ENCODE measurements at places on chromosomes 7 and 10.

DNA sequence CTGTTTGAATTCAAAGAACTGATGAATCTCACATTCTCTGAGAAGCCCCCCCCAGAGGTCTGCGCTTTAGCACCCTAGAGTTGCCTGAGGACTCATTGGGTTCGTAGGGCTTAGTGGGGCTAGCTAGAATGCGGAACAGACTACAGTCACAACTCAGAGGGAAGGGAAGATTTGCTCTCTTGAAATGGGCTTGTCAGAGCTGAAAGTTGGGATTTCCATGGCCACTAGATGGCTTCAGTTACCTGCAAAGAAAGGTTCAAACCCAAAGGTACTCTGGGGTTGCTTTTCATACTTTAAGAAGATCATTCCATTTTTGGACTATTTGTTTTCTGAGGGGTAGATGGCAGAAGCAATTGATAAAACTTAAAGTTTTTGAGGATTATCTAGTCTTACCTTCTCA is 205.0 kb downstream of the BBS9 start:
- no peak overlapping the region for H3K27ac ChIP-seq
- no peaks in the 10 kb centered on the region for H3K4me1 ChIP-seq
- no peaks in the 10 kb centered on the region for H3K27me3 ChIP-seq
- H3K36me3 ChIP-seq, result no peaks in the 10 kb centered on the region

GRCh38 chr7:35029311-35029710 is 8.0 kb downstream of the DPY19L1 start:
- H3K36me3 ChIP-seq, result no peaks in the 10 kb centered on the region
- no peak overlapping the region for H3K27ac ChIP-seq
- no peak for DNase-seq
- H3K27me3 ChIP-seq, result no peaks in the 10 kb centered on the region
- H3K4me1 ChIP-seq, result peaks cover 9% of the 10 kb centered on the region

- DNase-seq, result no peak
- H3K36me3 ChIP-seq, result no peaks in the 10 kb centered on the region
- H3K4me3 ChIP-seq, result no peak overlapping the region
- H3K27me3 ChIP-seq, result no peaks in the 10 kb centered on the region
- no peak overlapping the region for H3K27ac ChIP-seq
Measured at GRCh38 chr10:81472927-81473470, 402.0 kb upstream of the NRG3 start.

DNA sequence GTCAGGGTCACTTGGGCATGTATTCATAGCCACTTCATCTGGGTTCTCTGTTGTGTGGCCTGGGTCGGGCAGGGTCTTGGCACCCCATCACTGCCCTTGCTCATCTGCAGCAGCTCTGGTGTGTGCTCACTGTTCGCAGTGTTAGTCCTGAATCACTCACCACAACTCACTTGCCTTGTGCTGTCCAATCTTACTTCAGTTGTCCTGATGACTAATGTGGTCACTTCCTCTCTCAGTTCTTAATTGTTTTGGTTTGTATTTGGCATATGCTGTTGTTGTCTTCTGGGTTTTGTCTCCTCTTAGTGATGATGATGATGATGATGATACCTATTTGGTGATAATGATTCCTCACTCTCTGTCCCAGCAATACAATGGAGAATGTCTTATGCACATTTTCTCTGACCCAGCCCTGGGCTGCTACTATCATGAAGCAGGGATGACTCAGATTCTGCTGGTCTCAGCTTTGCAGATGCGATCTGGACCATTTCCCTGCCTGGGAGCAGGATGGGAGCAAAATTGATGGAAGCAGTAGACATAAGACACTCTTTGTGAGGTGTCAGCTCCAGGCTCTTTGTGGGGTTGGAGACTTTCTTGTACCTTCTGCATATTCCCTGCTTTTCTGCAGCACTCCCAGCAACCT is 17.0 kb downstream of the ADRA2A start:
- no peaks in the 10 kb centered on the region for H3K36me3 ChIP-seq
- no peak overlapping the region for H3K4me3 ChIP-seq

GRCh38 chr7:156640949-156641485 is 443 bp downstream of the RNF32 start:
- peak; percentile 80 for DNase-seq
- peaks cover 45% of the 10 kb centered on the region for H3K4me1 ChIP-seq
- H3K27me3 ChIP-seq, result peaks cover 5% of the 10 kb centered on the region

GRCh38 chr7:55099066-55099820 is 80.4 kb downstream of the EGFR start:
- H3K27ac ChIP-seq, result no peak overlapping the region
- no peaks in the 10 kb centered on the region for H3K36me3 ChIP-seq
- peaks cover 22% of the 10 kb centered on the region for H3K27me3 ChIP-seq
- H3K4me1 ChIP-seq, result no peaks in the 10 kb centered on the region
- no peak for DNase-seq

DNA sequence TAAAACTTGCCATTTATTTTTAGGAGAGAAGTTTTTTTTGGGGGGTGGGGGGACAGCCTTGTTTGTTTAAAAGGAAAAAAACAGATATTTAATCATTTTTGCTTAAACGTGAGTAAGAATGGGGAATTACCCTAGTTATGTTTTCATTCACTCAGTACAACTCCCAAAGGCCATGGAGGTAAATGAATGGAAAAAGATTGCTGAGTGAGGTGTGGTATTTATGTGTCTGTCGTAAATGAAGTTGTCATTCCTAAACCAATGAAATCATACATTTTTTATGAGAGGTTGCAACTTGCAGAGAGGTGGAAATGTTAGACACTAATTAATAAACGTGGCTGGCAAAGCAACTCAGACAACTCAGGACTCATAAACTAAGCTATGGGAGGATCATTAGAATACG is 218.1 kb downstream of the CELF2 start:
- DNase-seq, result no peak
- H3K4me1 ChIP-seq, result peaks cover 92% of the 10 kb centered on the region
- peak overlapping the region; percentile 22 for H3K4me3 ChIP-seq
- H3K27ac ChIP-seq, result peak overlapping the region; percentile 71
- H3K36me3 ChIP-seq, result peaks cover 83% of the 10 kb centered on the region

GRCh38 chr10:80459047-80459865 is 5.1 kb downstream of the TSPAN14 start:
- H3K36me3 ChIP-seq, result peaks cover 77% of the 10 kb centered on the region
- H3K27ac ChIP-seq, result peak overlapping the region; percentile 97
- H3K4me3 ChIP-seq, result peak overlapping the region; percentile 94
- peaks cover 85% of the 10 kb centered on the region for H3K4me1 ChIP-seq

DNA sequence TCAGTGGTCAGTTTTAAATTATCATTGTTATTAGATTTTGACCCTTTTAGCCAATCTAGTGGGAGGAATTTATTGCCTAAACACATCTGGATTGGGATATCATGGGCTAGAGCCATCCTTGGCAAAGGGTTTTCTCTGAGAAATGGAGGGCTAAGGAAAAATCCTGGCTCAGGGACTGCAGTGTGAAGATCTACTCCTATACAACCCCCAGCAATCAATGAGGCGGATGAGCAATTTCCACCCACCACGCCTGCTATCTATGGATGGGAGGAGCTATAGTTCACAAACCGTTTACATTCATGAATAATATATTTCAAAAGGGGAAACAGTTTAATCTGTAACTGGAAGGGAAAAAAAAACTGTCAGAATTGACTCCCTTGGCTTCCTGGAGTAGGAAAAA is 2.7 kb downstream of the CAV1 start:
- H3K4me1 ChIP-seq, result peaks cover 25% of the 10 kb centered on the region
- no peaks in the 10 kb centered on the region for H3K36me3 ChIP-seq
- no peak for DNase-seq
- peaks cover 72% of the 10 kb centered on the region for H3K27me3 ChIP-seq
- H3K4me3 ChIP-seq, result no peak overlapping the region

DNA sequence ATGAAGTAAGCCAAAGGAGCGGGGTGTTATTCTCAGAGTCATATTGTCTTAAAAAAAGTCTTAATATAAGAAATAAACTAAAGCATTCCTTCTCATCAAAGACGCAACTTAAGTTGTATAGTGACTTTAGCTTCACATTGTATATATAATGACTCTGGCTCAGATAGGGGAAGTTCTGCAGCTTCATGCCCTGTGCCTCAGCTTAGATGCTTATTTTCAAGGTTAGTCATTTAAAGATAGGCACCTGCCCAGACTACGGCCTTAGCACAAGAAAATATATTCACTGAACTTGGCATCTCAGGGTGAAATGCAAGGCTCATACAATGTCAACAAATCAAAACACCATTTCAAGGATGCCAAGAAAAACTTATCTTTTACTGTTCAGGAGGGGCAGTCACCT is 52.8 kb upstream of the DNAJB12 start:
- H3K4me1 ChIP-seq, result no peaks in the 10 kb centered on the region
- no peak overlapping the region for H3K27ac ChIP-seq
- peaks cover 1% of the 10 kb centered on the region for H3K36me3 ChIP-seq
- H3K4me3 ChIP-seq, result no peak overlapping the region
- no peaks in the 10 kb centered on the region for H3K27me3 ChIP-seq

- no peak overlapping the region for H3K4me3 ChIP-seq
- DNase-seq, result no peak
- H3K27me3 ChIP-seq, result no peaks in the 10 kb centered on the region
- H3K36me3 ChIP-seq, result no peaks in the 10 kb centered on the region
Measured at GRCh38 chr10:66981361-66982052, 55.7 kb downstream of the LRRTM3 start.

- H3K36me3 ChIP-seq, result peaks cover 73% of the 10 kb centered on the region
- H3K27ac ChIP-seq, result no peak overlapping the region
- no peaks in the 10 kb centered on the region for H3K4me1 ChIP-seq
- H3K27me3 ChIP-seq, result no peaks in the 10 kb centered on the region
- DNase-seq, result no peak
Measured at GRCh38 chr10:836782-837181, 94.7 kb downstream of the LARP4B start.

GRCh38 chr7:35039343-35039742 is 2.1 kb upstream of the DPY19L1 start:
- peaks cover 8% of the 10 kb centered on the region for H3K27me3 ChIP-seq
- H3K4me1 ChIP-seq, result peaks cover 28% of the 10 kb centered on the region
- no peak overlapping the region for H3K27ac ChIP-seq
- no peak overlapping the region for H3K4me3 ChIP-seq

DNA sequence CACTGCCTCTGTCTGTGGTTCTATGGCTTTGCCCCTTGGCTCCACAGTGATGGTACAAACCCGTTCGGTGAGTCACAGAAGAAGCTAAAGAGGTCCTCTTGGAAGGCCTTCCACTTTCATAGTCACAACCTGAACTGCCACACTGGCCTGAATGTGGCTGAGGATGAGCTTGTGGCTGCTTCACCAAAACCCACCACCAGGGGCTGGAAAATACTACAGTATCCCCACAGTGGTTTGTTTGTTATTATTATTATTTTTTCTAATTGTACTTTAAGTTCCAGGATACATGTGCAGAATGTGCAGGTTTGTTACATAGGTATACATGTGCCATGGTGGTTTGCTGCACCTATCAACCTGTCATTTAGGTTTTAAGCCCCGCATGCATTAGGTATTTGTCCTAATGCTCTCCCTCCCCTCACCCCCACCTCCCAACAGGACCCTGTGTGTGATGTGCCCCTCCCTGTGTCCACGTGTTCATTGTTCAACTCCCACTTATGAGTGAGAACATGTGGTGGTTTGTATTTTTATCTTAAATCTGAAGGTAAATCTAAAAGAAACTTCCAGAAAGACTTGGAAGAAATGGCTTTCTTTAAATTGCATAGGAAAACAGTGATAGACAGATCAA is 160.8 kb upstream of the NPSR1 start:
- H3K36me3 ChIP-seq, result no peaks in the 10 kb centered on the region
- no peak overlapping the region for H3K27ac ChIP-seq
- no peak for DNase-seq
- H3K27me3 ChIP-seq, result no peaks in the 10 kb centered on the region
- H3K4me3 ChIP-seq, result no peak overlapping the region

- no peaks in the 10 kb centered on the region for H3K27me3 ChIP-seq
- peaks cover 35% of the 10 kb centered on the region for H3K36me3 ChIP-seq
- H3K4me3 ChIP-seq, result no peak overlapping the region
- H3K27ac ChIP-seq, result peak overlapping the region; percentile 71
- peaks cover 46% of the 10 kb centered on the region for H3K4me1 ChIP-seq
Measured at GRCh38 chr7:32502728-32503127, 7.4 kb downstream of the AVL9 start.

- peaks cover 4% of the 10 kb centered on the region for H3K36me3 ChIP-seq
- DNase-seq, result no peak
- H3K4me1 ChIP-seq, result peaks cover 19% of the 10 kb centered on the region
- no peak overlapping the region for H3K4me3 ChIP-seq
- H3K27me3 ChIP-seq, result no peaks in the 10 kb centered on the region
Measured at GRCh38 chr7:37420946-37421695, 27.5 kb downstream of the ELMO1 start.

- H3K4me3 ChIP-seq, result no peak overlapping the region
- no peaks in the 10 kb centered on the region for H3K36me3 ChIP-seq
Measured at GRCh38 chr7:116763647-116764046, 91.7 kb downstream of the MET start.

GRCh38 chr7:117459735-117460134 is 20.1 kb upstream of the CFTR start:
- H3K36me3 ChIP-seq, result no peaks in the 10 kb centered on the region
- no peak overlapping the region for H3K4me3 ChIP-seq
- no peaks in the 10 kb centered on the region for H3K4me1 ChIP-seq
- no peak for DNase-seq
- no peaks in the 10 kb centered on the region for H3K27me3 ChIP-seq
- no peak overlapping the region for H3K27ac ChIP-seq

DNA sequence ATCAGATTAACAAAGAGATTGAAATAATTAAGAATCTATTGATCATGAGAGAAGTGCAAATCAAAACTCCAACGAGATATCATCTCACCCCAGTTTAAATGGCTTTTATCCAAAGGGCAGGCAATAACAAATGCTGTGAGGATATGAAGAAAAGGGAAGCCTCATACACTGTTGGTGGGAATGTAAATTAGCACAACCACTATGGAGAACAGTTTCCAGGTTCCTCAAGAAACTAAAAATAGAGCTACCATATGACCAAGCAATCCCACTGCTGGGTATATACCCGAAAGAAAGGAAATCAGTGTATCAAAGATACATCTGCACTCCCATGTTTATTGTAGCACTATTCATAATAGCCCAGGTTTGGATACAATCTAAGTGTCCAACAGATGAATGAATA is 13.8 kb downstream of the FGL2 start:
- no peak overlapping the region for H3K27ac ChIP-seq
- H3K4me3 ChIP-seq, result no peak overlapping the region
- H3K27me3 ChIP-seq, result no peaks in the 10 kb centered on the region
- H3K36me3 ChIP-seq, result peaks cover 8% of the 10 kb centered on the region
- H3K4me1 ChIP-seq, result peaks cover 1% of the 10 kb centered on the region

GRCh38 chr7:33129806-33130153 is 416 bp downstream of the BBS9 start:
- peaks cover 8% of the 10 kb centered on the region for H3K36me3 ChIP-seq
- H3K27ac ChIP-seq, result peak overlapping the region; percentile 72
- H3K27me3 ChIP-seq, result peaks cover 3% of the 10 kb centered on the region
- peak overlapping the region; percentile 90 for H3K4me3 ChIP-seq

- H3K4me1 ChIP-seq, result no peaks in the 10 kb centered on the region
- no peak for DNase-seq
- no peak overlapping the region for H3K27ac ChIP-seq
- peaks cover 40% of the 10 kb centered on the region for H3K27me3 ChIP-seq
- no peak overlapping the region for H3K4me3 ChIP-seq
Measured at GRCh38 chr7:44953156-44953555, 25.7 kb downstream of the MYO1G start.

DNA sequence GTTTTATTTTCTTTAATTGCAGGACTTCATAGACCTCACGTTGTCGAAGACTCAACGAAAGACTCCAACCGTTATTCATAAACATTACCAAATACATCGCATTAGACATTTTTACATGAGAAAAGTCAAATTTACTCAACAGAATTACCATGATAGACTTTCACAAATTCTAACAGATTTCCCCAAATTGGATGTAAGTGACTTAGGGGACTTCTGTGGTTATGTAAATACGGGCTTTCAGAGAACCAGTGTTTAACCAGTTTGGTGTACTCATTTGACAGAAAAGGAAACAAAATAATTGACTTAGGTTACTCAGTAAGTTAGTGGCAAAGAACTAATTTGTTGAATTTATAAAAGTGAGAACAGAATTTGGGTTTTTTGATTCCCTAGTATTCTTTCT is 4.2 kb downstream of the GTPBP4 start:
- no peak overlapping the region for H3K27ac ChIP-seq
- peaks cover 30% of the 10 kb centered on the region for H3K4me1 ChIP-seq
- DNase-seq, result no peak
- H3K4me3 ChIP-seq, result no peak overlapping the region
